ENCODE measurements at places on chromosomes 3 and 15.

DNA sequence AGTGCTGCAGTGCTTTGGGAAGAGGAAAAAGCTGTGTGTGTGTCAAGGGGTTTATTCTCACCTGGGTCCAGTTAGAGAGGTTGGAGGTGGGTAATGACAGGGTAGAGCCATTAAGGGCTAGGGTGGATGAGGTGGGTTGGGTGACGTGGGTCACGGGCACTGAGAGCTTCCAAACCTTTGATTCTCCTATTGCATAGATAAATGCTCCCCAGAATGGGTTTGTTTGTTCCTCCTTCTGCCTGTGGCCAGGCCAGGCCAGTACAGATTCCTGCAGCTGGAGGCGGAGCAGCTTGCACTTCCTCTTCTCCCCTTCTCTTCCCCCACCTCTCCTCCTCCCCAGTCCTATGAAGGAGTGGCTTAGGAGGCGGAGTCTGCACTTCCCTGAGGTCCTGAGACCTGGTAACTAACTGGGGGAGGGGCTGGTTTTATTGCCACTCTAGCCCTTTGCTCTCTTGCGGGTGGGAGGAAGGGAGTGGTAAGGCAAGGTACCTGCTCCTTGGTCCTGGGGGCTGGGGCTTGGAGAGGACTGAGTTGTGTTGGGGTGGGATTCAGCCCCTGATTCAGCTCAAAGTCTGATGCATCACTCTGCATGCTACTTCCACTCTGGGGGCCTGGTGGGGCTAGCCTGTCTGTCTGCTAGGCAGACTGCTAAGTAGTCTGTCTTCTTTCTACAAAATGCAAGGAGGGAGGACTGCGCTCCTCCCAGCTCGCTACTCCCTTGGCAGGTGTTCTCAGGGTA, 3.5 kb downstream of the SPINT1 start:
- no peak for DNase-seq

DNA sequence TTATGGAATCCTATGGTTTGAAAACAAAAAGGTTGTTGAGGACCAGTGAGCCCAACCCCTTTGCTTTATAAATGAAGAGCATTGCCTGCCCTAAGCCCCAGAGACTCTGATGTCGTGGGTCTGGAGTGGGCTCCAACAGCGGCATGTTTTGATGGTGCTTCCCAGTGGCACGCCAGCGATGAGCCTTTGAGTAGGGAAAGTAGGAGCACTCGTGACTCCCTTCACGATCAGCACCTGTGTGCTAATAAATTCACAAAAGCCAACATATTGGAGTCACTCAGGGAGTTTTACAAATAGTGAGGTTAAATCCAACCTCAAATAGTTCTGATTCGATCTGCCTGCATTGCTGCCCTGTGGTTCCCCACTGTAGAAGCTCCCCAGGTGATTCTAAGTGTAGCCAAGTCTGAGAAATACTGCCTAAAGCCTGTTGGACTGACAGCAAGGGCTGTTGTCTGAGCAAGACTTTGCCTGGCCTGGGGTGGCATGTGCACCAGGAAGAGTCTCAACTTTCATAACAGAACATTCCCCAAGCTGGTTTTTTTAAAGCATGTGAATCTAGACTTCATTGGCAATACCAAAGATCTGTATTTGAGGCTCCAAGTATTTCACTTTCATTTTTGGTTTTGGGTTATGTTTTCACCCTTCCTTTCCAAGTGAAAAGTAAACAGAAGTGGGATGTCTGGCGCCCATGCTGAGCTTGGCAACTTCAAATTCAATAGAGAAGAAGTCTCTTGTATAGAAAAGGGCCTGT, 9.9 kb downstream of the CCR5 start:
- no peak for DNase-seq

- no peak for DNase-seq
Observed at GRCh38 chr15:73907035-73907408, 19.2 kb upstream of the LOXL1 start.

GRCh38 chr3:52730681-52731080, 24.8 kb downstream of the SPCS1 start:
- no peak for DNase-seq

GRCh38 chr3:187665764-187666402, 4.3 kb downstream of the SST start:
- no peak for DNase-seq

DNA sequence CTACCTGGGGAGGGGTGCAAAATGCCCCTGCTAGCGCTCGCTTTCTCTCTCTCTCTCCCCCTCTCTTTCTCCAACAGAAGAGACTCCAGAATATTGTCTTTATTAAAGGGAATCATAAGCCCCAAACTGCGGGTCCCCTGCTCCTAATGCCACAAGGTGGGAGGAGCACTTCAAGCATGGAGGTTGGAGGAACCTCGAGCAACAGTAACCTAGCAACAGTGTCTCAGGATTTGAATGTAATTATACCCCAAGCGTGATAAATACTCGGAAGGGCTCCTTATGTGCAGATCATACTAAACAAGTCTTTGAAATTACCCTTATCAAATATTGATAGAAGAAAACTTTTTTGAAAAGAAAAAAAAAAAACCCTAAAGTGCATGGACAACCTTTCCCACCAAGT, 582.2 kb upstream of the PPP2R3A start:
- DNase-seq: no peak

GRCh38 chr3:191376516-191377141, 46.3 kb upstream of the UTS2B start:
- DNase-seq: no peak

DNA sequence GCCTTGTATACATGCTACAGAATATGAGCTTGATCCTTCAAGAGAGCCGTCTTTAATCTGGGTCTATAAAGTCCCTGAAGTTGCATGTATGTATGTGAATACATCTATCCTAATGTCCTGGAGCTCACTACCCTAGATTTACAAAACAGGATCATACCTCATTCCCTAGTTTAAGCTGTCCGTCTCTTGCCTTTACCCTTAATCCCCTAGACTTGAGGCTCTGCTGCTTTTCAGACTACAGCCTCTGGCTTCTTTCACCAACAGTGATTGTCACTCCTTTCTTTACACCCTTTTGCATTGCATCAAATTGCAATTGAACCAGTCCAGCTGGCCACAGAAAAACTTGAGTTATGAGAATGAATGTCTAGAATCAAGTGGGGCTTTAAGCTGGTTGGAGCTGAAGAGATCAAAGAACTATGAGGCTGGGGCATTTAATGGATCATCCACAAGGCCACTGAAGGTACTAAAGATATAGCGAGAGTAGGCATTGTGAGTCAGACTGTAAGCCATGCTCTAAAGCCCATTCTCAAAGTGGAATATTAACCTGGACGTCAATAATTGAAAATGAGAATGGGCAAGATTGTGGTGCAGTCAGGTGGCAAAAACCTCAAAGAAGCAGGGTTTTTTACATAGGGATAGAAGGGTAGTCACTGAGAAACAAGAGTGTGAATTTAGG, 12.3 kb upstream of the PLD1 start:
- DNase-seq: no peak

- DNase-seq: no peak
Observed at GRCh38 chr3:195105389-195105788, 165.6 kb downstream of the XXYLT1 start.

DNA sequence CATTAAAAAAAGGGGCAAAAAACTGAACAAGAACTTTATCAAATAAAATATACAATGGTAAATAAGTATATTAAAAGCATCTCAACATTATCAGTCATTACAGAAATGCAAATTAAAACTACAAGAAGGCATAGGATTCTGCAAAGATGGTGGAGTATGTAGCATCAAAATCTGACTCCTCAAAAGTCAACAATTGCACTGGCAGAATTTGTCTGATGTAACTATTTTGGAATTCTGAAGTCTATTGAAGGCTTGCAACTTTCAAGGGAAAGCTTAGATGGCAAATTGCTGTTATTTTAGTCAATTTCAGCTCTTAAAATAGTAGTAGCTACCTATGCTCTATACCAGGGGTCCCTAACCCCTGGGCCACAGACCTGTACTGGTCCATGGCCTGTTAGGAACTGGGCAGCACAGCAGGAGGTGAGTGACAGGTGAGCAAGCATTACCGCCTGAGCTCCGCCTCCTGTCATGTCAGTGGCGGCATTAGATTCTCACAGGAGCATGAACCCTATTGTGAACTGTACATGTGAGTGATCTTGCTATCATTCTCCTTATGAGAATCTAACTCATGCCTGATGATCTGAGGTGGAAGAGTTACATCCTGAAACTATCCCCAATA, 107.6 kb downstream of the TGFBR2 start:
- no peak for DNase-seq

DNA sequence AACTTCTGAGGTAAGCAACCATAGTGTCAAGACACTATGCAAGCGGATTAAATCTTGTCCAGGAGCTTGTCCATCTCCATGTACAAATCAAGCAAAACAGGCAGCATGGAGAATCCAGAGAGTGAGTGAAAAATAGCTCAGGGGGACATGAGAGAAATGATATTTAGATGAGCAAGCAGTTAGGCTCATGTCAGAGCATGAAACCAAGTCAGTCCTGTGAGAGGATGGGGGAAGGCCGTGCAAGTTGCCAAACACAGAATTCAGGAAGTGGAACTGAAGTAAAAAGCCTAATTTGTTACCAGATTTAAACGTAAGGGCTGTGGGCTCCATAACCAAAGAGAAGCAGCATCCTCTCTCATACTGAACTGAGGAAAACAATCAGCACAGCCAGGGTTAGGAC, 995.9 kb downstream of the MCTP2 start:
- DNase-seq: no peak

GRCh38 chr15:63236272-63236671, 41.1 kb upstream of the APH1B start:
- no peak for DNase-seq

GRCh38 chr3:20739814-20740213, 553.8 kb upstream of the SGO1 start:
- no peak for DNase-seq

DNA sequence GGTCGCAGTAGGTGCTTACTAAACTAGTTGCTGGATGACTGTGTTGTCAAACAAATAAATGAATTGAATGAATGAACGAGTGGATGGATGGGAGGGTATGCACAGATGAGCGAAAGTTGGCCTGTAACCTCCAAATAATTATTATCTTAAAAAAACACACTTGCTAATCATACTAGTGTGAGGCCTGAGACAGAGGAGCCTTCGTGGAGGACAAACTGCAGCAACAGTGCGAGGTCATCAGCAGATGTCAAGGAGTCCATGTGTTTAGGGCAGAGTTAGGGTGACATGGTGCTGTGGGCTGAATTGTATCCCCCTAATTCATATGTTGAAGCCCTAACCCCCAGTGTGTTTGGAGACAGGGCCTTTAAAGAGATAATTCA, 24.4 kb downstream of the CORO2B start:
- no peak for DNase-seq

DNA sequence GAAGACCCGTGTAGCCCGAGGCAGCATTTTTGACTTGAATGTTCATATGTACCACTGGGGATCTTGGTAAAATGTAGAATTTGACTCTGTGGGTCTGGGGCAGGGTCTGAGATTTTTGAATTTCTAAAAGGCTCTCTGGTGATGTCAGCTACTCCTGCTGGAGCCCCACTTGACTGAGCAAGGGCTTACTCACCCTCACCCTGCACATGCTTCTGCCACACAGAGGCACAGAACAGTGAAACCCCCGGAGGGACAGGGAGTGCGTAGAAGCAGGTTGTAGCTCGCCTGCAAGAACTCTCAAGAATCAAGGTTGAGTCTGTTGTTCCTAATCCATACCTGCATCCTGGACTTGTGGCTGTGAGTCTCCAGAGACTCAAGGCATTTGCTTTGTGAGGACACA, 41.1 kb downstream of the SLCO3A1 start:
- DNase-seq: no peak

GRCh38 chr3:65483480-65483879, 555.2 kb downstream of the MAGI1 start:
- DNase-seq: no peak

GRCh38 chr3:182937293-182938051, 42.9 kb downstream of the DCUN1D1 start:
- no peak for DNase-seq

DNA sequence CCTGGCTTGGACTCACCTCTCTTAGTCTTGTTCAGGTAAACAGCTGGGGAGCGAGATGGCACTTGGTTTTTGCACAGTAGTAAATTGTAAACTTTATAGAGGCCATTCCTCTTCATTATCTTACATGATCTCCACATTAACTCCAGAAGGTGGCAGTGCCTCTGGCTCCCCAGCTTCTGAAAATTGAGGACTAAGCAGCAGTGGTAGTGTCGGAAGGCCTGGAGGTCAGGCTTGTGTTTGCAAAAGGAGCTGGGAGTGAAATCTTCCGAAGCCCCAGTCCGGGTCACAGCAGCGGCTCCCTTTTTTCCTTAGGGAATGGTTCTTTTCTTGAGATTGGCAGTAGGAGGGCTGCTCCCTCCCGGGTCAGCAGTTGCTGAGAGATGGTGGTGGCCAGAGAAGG, 85.7 kb downstream of the FNDC3B start:
- no peak for DNase-seq

- DNase-seq: no peak
Observed at GRCh38 chr3:153093629-153094028, 68.4 kb upstream of the RAP2B start.

GRCh38 chr3:29312960-29313452, 32.1 kb downstream of the RBMS3 start:
- DNase-seq: no peak

GRCh38 chr15:74873756-74874424, 725 bp upstream of the SCAMP2 start:
- peak; percentile 25 for DNase-seq

DNA sequence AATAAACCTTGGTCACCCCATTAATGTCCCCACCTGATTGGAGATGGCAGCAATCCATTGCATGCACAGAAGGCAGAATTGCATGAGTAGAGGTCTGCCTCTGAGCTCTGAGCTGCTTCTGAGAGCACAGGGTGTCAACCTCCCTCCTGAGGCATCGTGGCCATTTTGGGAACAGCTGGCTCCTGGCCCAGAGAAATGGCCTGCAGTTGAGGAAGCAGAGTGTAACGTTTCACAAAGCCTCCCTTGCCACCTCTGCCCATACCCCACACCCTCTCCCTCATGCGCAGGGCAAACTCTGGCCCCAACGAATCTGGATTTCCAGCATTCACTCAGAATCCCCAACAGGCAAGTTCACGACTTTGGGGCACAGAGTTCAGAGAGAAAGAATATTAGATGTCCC, 198.9 kb downstream of the ADAMTS9 start:
- no peak for DNase-seq

GRCh38 chr3:52087731-52088130, 31.4 kb upstream of the DUSP7 start:
- no peak for DNase-seq

DNA sequence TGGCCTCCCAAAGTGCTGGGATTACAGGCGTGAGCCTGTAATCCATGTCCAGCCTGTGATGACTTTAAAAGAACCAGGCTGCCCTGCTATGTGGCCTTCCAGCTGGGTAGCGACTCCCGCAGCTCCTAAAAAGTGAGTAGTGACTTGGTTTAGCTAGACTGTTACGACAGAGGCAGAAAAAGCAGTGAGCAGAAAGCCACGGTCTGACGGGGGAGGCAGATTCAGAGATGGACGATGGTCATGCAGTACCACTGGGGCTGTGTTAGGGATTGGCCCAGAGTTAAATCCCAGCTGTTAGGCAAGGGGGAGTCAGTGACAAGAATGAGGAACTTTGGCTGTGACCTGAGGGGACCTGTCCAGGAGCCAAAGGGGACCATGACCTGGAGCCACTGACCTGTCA, 3.1 kb upstream of the RPL29 start:
- DNase-seq: no peak

GRCh38 chr3:48034000-48034516, 17.8 kb upstream of the MAP4 start:
- DNase-seq: no peak

GRCh38 chr3:36580716-36581115, 183.6 kb downstream of the DCLK3 start:
- no peak for DNase-seq

All from NCI-H1930 (cell line).